Stimulated activated CD8-positive, alpha-beta memory T cell treated with anti-CD3 and anti-CD28 coated beads, Interleukin-7, amount 100 ng/mL, for 1 hour (primary cell): ENCODE measurements at places on chromosomes 6 and 20.

GRCh38 chr6:109121411-109121810 lies 26.1 kb downstream of the CEP57L1 start:
- DNase-seq, result no peak

GRCh38 chr6:24720131-24720603 lies 1.2 kb upstream of the C6orf62 start:
- DNase-seq, result peak; percentile 56

GRCh38 chr6:41442800-41443501 lies 103.2 kb upstream of the FOXP4 start:
- no peak for DNase-seq

DNA sequence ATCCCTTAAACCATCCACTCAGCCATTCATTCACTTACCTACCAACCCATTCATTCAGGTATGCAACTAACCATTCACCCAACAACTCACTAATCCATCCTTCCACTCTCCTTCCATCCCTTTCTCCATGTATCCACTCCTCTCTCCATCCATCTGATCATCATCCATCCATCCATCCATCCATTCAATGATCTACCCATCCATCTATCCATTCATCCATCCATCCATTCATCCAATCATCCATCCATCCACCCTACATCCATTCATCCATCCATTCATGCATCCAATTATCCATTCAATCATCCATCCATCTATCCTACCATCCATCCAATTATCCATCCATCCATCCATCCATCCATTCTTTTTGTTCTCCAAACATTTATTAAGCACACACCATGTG lies 13.8 kb upstream of the BCAS1 start:
- DNase-seq, result no peak

DNA sequence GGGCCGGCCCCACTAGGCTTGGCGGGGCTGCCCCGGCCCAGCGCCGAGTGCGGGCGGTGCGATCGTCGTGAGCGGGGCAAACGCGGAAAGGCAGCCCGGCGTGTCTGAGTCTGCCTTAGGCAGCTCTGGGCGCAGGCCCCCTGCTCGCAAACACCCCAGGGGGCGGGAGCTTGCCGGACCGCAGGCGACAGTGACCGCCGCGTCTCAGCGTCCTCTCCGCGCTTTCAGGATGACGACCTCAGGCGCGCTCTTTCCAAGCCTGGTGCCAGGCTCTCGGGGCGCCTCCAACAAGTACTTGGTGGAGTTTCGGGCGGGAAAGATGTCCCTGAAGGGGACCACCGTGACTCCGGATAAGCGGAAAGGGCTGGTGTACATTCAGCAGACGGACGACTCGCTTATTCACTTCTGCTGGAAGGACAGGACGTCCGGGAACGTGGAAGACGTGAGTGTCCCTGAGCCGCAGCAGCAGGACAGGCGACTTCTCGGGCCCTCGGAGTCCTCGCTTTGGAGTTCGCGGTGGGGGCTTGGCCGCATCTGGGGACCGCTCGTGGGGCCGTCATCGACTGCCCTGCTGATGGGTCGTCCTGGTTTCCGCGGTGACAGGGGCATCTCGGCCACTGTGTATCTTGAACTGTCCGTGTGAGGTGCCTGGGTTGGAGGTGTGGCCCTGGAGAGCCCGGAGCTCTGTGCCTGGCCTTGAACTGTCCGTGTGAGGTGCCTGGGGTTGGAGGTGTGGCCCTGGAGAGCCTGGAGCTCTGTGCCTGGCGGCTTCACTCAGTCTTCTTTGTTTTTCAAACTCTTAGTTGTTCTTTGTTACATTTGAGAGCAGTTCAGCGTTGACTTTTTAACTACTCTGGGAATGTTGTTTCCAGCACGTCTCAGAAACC lies 786 bp downstream of the ADRM1 start:
- DNase-seq, result no peak
